Left cardiac atrium (tissue), 4 donors: ENCODE measurements at places on chromosomes 12 and 14. TPM values are rescaled to one million over a fixed set of nuclear protein-coding genes. Genes with fewer than 3 reads are reported as not detected.

The GPR137C gene
- 0.52 TPM for total RNA-seq

- DNase-seq: no peak
Observed at GRCh38 chr14:68335312-68335711, 457.6 kb downstream of the ZFP36L1 start.

DNA sequence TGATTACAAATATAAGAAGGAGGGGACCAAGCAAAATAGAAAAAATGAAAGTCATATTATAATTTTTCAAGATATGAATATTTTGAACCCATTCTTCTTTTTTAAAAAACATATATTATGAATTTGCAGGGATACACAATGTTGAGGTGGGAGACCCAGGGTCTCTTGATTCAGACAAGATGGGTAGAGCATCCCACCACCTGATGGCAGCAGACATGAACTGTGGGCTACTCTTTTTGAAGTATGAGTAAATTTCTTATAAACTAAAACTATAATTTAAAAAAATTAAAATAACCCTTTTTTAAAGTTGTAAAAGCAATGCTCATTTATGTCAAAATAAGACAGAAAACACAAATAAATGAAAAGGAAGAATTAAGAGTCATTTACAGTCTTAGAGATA, 202.7 kb upstream of the PRICKLE1 start:
- DNase-seq: no peak

GRCh38 chr12:124713436-124714082, 146.1 kb upstream of the NCOR2 start:
- peak; percentile 53 for DNase-seq
